ENCODE measurements at places on chromosomes 2 and 18.

DNA sequence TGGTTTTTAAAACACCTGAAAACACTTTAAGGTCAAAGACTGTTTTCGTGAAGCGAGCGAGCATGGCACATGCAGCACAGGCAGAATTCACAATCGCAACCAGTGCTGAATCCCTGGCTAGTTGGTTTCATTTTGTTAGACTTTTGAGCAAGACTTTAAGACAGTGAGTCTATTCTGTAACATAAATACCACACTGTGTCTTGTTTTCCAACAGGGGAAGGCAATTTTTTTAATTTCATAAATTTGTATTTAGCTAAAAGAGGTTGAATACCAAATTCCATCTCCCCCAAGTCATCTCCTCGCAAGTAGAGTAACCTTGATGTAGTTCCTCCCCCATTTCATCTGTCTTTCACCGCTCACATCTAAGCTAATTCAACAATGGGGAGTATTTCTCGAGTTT is 1.4 kb downstream of the CERKL start:
- DNase-seq: no peak

DNA sequence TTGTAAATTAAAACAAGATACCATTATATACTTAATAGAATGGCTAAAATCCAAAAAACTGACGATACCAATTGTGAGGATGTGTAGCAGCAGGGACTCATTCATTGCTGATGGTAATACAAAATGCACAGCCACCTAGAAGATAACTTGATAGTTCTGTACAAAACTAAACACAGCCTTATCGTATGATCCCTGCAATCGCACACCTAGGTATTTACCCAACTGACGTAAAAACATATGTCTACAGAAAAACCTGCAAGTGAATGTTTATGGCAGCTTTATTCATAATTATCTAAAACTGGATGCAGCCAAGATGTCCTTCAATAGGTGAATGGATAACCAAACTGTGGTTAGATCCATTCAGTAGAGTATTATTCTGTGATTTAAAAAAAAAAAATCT is 45.5 kb downstream of the TBC1D8 start:
- DNase-seq: no peak

GRCh38 chr2:23703583-23704385 is 223.1 kb downstream of the ATAD2B start:
- no peak for DNase-seq

DNA sequence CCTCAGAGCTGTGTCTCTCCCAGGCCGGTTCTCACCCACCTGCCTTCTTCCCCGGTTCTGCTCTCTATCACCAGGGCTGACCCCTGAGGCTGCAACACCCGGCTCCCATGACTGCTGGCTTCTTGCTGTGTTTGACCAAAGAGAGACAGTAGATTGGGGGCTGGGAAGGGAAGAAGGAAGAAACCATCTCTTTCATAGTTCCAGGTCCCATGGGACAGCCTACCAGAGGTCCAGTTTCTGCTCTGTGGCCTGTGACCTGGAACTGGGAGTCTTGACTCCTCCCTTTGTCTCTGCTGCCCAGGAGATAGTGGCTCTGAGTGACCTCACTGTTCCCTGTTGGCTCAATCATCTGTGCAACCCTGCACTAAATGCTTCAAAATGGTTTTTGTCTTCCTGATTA is 38.1 kb downstream of the ALPK2 start:
- DNase-seq: no peak

DNA sequence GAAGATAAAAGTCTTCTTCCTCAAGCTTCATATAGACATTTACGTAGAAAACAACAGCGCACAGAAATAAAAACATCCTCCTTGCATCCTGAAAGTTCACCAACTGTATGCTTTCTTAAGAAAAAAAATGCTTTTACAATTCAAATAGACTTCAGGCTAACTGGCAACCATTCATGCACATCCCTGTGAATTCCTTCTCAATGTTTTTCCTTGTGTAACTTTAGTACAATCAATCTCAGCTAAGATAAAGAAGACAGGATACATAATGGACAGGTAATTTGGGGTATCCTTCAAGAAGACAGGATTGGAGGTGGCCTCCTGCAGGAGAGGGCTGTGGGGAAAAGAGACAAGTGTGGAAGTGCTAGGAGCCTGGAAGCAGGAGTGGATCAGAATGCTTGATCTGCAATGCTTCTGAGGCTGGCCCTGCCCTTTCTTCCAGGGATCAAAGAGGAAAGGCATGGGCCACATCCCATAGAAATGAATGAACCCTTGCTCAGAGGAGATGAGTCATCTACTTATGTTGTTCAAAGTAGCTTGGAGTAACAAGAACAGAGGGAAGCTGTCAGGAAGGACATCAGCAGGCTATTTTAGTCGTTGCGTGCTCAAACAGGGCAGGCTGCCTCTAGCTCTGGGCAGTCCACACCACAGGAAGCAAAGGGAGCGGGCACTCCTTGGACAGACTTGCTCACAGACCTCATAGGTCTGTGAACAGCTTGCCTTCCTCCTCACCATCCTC is 126.6 kb downstream of the TMEM131 start:
- no peak for DNase-seq

DNA sequence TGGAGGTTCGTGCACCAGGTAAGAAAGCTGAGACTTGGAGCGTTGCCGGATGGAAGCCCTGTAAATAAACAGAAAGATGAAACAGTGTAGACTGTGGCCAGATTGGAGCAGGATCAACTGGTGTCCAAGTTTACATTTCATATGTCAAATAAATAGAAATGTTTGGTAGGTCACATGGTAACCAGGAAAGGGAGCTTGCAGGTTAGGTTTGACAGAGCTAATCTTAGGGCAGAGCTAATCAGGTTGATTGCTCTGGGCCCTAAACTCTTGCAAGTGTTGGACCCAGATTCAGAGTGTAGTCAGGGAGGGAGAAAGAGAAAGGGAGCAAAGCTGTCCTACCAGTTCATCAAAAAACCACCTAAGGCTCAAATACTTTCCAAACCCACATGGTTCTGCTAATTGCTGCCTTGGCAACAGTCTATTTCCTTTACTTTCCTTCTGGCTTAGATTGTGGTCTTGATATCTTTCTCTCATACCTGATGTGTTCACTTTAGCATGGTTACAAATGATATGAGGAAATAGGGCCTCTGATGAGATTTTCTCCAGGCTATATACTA is 63.2 kb downstream of the G6PC2 start:
- DNase-seq: no peak

- no peak for DNase-seq
Observed at GRCh38 chr18:50183556-50183955, 11.4 kb downstream of the MYO5B start.

- DNase-seq: no peak
Observed at GRCh38 chr2:9300214-9300613, 93.6 kb downstream of the ASAP2 start.

DNA sequence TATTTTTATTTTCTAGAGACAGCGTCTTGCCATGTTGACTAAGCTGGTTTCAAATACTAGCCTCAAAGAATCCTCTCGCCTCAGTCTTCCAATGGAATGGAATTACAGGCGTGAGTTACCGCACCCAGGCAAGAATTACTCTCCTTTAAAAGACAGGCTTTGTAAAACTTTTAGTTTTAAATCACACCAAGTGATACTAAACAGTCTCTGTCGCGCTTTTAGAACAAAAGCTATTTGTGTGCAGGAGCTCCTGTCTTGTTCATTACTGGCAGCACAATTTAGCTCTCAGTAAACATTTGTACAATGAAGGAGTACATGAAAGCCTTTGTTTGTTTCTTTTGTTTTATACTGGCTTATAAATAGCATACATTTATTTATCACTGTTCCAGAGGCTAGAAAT is 1719.2 kb upstream of the PIK3C3 start:
- no peak for DNase-seq

DNA sequence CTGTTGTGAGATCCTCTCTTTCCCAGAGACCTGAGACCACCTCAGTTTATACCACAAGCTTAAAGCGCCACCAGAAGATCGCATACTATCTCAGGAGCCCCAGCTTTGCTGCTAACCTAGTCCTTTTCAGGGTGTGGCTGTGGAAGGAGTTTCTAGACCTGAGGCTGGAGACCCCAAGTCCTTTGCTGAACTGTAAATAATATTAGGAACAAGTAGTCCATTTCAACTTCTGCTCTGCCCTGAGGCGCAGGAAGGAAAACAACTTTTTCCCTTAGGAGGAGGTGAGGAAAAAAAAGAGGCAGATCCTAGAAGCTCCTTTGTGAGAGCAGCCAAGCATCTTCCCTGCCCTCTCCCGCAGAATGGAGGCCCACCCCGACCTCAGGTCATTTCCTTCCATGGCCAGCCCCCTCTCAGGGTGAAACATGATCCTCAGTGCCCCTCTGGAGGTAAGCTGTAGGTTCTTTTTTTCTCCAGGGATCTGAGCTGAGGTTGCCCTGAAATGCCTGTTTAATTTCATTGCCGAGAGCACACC is 122.8 kb upstream of the LGALSL start:
- DNase-seq: no peak

All from mesothelial cell of epicardium (in vitro differentiated cells).